ENCODE measurements at places on chromosomes 6 and 20. TPM values are rescaled to one million over a fixed set of nuclear protein-coding genes. Genes with fewer than 3 reads are reported as not detected.

PRL gene
- total RNA-seq = not detected

PFDN4 gene
- 11.1 TPM for total RNA-seq

DNA sequence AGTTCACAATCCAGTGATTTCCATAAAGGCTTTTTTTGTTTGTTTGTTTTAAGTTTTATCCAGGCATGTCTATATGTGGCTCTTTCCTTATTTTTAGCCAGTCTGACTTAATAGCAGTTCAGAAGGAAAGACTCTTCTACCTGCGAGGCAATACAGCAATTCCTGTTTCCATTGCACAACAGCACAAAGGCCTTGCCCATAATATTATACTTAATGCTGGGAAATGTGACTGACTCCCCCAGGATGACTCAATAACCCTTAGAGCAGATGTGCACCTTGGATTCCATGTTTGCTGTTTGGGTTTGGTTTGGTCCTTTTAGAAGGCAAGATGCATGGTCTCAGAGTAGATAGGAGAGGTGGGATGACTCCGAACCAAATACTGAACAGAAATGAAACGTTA lies 184.1 kb downstream of the MTFR2 start:
- DNase-seq = no peak

RBPJL gene
- total RNA-seq = not detected

ABCF1 gene
- 56.0 TPM for total RNA-seq

GRCh38 chr6:121664158-121664557 lies 228.7 kb downstream of the GJA1 start:
- no peak for DNase-seq

COL20A1 gene
- not detected for total RNA-seq

- no peak for DNase-seq
These were observed 26.3 kb upstream of the TFAP2A start for GRCh38 chr6:10441004-10441654.

FAM184A gene
- 3.4 TPM for total RNA-seq

PHACTR3 gene
- 0.41 TPM for total RNA-seq

GRCh38 chr20:24762791-24763350 lies 186.2 kb upstream of the CST7 start:
- DNase-seq = no peak

GRCh38 chr6:110269623-110270022 lies 88.5 kb downstream of the METTL24 start:
- no peak for DNase-seq

GRCh38 chr6:57342148-57342669 lies 24.8 kb downstream of the PRIM2 start:
- no peak for DNase-seq

- DNase-seq = no peak
These were observed 32.7 kb downstream of the TLDC2 start for GRCh38 chr20:36908603-36909002.

GSTA1 gene
- 1.1 TPM for total RNA-seq

DNA sequence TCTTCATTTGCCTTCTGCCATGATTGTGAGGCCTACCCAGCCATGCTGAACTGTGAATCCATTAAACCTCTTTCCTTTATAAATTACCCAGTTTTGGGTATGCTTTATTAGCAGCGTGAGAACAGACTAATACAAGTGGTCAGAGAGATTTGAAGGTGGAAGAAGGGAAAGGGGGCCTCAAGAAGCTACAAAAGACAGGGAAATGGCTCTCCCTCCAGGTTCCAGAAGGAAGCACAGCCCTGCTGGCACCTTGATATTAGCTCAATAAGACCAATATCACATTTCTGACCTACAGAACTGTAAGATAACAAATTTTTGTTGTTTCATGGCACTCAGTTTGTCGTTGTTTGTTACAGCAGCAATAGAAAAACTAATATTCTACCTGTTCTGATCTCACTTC lies 536.5 kb upstream of the MARCKS start:
- DNase-seq = no peak

- DNase-seq = no peak
These were observed 45.2 kb downstream of the SCP2D1 start for GRCh38 chr20:18858816-18859215.

- DNase-seq = no peak
These were observed 518.7 kb upstream of the RNF217 start for GRCh38 chr6:124443541-124443940.

- DNase-seq = no peak
These were observed 378.0 kb downstream of the CD109 start for GRCh38 chr6:74073999-74074398.

- no peak for DNase-seq
These were observed 60.2 kb downstream of the DLL1 start for GRCh38 chr6:170230520-170231292.

SALL4 gene
- 0.41 TPM for total RNA-seq

DNA sequence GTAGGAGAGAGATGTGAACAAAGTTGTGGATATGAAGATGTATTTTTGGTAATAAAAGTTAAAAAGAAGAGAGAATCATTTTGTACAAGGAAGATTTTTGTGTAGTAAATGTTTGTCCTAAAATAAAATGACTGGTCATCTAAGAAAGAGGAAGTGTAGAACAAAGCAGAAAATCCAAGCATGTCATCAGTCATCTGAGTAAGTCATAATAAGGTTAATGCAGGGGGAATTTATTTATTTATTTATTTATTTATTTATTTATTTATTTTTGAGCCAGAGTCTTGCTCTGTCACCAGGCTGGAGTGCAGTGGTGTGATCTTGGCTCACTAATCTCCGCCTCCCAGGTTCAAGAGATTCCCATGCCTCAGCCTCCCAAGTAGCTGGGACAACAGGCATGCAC lies 15.7 kb upstream of the CGA start:
- DNase-seq = no peak

EFCAB8 gene
- not detected for total RNA-seq

GRCh38 chr6:67896476-67896875 lies 738.6 kb upstream of the ADGRB3 start:
- DNase-seq = no peak

SLC17A2 gene
- total RNA-seq = not detected

ARFGEF3 gene
- total RNA-seq = 21.1 TPM

DNA sequence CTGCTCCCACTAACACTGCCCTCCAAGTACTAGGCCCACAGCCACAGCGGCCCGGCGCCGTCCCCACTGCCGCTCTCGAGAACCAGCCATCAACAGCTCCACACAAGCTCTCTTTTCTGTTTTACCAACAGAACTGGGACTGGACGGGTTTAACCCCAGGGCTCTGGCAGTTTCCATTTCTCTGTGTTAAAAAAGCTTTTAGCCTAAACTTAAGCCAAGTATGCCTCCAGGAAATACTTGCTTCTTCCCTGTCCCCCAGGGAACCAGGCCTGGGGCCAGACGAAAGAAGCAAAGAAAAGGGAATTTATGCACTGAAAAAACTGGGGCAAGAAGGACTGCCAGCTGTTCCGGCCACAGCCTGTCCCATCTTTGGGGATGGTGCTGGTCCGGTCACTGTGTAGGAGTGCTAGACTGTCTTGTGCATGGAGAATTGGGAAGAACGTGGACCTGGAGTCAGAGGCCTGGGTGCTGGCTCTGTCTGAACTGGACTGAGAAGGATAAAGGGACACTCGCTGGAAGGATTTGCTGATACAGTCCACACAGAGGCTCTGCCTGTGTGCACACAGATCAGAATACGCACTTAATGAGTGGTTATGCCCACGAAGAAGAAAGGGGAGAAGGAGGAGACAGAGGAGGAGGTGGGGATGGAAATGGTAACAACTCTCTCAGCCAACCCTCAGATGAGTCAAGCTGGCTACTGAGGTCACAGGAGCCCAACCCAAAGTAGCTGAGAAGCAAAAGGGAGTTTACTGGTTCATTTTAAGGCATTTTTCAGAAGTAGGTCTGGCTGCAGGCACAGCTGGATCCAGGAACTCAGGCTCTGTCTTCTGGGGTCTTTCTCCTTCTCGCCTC lies 254.4 kb upstream of the PMEPA1 start:
- DNase-seq = no peak

DNA sequence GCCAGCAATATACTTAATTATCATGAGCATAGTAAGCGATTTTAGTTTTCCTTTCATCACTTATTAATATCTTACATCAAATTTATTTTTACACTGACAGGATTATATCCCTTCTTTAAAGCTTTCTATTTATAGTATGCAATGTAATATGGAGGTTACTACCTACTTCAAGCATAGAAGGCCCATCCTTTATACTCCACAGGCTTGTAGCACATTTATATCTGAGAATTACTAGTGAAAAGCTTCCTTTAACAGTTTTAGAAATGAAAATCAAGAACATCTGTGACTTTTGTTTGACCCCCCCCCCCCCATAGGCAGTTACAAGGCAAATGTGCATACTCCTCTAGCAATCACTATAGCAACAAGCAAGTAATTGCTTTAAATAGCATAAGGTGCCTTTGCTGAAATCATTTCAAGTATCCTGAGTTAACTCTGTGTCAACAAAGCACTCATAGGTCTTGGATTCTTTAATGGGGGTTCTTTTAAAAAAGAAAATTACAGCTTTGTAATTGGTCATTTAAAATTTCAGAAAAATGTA lies 917.7 kb downstream of the PHF3 start:
- no peak for DNase-seq

- no peak for DNase-seq
These were observed 6.8 kb downstream of the CNKSR3 start for GRCh38 chr6:154503658-154504057.

Data from mucosa of descending colon (tissue), 3 donors.